Stimulated activated CD8-positive, alpha-beta memory T cell treated with anti-CD3 and anti-CD28 coated beads, Interleukin-7, amount 100 ng/mL, for 1 hour (primary cell): ENCODE measurements at places on chromosomes 16 and 17.

DNA sequence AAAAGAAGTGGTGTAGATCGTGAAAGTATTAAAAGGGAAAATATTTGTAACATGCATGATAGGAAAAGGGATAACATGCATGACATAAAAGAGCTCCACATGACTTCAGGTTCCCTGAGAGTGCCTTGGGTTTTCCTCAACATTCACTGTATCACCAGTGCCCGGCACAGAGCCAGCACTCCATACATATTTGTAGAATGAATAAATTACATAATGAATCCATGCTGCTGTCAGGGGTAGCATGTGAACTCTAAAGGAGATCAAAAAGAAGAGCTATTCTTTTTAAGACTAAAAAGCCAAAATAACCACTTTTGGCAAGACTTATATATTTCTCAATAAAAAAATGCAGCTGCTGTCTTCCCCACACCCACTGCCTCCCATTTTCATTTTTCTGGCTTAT is 2.7 kb upstream of the ZNF594 start:
- no peak for DNase-seq

DNA sequence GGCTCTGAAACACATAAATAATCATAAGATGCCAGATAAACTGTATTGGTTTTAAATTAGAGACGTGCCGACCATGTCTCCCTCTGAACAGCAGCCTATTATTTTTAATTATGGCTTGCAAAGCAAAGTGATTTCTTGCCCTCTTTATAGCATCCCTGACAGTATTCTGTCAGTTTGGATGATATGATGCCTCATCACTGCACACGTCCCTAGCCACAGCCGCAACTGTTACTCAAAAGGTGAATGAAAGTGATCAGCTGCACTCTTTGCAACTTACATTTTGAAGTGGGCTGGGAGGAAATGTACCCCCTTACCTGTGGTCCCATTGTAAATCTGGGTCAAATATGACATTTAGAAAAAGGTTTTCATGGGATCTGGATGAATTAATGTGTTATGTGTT is 389.9 kb downstream of the MAF start:
- DNase-seq: no peak

GRCh38 chr17:50355701-50356341 is 9.9 kb downstream of the XYLT2 start:
- no peak for DNase-seq

DNA sequence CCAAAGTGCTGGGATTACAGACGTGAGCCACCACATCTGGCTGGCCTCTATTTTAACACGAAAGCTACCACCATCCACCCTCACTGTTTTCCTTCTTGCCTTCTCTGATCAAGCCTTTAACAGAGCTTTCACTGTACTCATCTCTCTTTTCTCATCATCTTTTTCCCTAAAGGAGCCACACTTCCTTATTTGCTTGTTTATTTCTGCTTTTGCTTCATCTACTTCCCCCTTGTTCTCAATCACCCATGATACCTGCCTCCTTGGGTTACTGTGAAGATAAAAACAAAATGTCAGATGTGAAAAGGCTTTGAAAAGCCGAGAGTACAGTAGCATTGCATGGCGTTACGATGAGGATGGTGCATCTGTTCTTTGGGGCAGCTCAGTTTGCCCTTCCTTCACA is 79.9 kb downstream of the ZNF18 start:
- no peak for DNase-seq

GRCh38 chr16:27302126-27302525 is 11.6 kb upstream of the IL4R start:
- no peak for DNase-seq
